Mesothelial cell of epicardium (in vitro differentiated cells): ENCODE measurements at places on chromosomes 3 and 15.

GRCh38 chr3:30750967-30751366, 143.5 kb downstream of the GADL1 start:
- no peaks in the 10 kb centered on the region for H3K36me3 ChIP-seq
- no peaks in the 10 kb centered on the region for H3K27me3 ChIP-seq
- peaks cover 34% of the 10 kb centered on the region for H3K4me1 ChIP-seq
- DNase-seq, result no peak
- no peak overlapping the region for H3K4me3 ChIP-seq

DNA sequence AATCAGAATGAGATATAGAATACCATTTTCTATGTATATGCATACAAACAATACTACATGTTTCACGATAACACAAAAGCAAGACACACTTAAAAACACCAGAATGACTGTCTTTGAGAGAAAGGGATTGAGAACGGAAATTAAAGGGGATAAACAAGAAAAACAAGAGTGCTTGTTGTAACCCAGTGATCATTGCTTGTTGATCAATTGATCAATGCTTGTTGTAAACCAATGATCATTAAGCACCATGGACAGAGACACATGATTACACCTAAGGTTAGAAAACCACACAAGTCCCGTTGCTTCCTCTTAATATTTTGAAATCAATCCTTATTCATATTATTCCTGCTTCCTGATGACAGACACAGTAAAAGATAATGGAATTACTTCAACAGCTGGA, 1.1 kb upstream of the OR4F15 start:
- DNase-seq, result no peak
- H3K36me3 ChIP-seq, result no peaks in the 10 kb centered on the region
- peaks cover 48% of the 10 kb centered on the region for H3K27me3 ChIP-seq
- no peak overlapping the region for H3K27ac ChIP-seq
- H3K4me3 ChIP-seq, result no peak overlapping the region

DNA sequence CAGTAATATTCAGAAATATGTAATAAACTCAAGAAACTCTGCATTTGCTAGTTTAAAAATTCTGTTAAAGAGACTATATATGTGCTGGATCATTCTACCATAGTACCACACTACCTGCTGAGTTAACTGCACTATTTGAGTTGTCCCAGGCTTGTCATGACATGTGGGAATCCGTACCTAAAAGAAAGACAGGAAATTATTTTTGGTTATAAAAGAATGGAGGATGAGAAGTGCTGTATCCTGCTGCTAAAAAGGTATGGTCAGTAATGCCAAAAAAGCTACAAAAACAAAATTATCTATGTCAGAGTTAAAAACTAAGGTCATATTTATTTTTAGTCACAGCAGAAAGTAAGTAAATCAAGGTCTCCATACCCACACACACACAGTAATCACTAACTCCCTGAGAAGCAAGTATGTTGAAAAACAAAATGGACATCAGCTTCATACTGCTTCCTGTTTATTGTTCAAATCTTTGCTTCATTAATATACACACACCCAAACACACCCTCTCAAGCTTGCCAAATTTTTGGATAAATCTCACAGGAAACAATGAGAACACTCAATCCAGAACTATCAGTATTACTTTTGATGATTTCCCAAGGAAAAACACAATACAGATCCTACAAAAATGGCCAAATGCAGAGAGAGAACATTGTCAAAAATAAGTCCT, 33.7 kb downstream of the DENND6A start:
- no peaks in the 10 kb centered on the region for H3K4me1 ChIP-seq
- peaks cover 19% of the 10 kb centered on the region for H3K36me3 ChIP-seq
- H3K27me3 ChIP-seq, result no peaks in the 10 kb centered on the region
- H3K27ac ChIP-seq, result peak overlapping the region; percentile 4
- H3K4me3 ChIP-seq, result no peak overlapping the region

DNA sequence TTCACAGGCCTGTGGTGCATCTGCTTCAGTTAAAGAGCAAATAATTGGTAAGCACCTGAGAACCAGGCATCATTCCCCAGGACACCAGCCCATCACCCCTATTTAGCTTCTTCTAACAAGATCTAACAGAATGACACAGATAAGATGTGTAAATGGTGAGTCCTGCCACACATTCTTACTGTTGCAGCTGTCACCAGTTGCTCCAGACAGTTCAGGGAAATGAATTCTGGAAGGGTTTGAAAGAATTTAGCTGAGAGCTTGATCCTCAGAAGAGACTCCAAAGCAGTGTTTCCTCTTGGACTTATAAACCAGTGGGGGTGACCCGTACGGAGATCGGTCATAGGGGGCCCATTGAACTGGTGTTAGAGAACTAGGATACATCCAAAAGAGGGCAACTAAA, 238.0 kb downstream of the MEX3B start:
- no peaks in the 10 kb centered on the region for H3K27me3 ChIP-seq
- no peak overlapping the region for H3K4me3 ChIP-seq
- no peaks in the 10 kb centered on the region for H3K36me3 ChIP-seq
- no peaks in the 10 kb centered on the region for H3K4me1 ChIP-seq

DNA sequence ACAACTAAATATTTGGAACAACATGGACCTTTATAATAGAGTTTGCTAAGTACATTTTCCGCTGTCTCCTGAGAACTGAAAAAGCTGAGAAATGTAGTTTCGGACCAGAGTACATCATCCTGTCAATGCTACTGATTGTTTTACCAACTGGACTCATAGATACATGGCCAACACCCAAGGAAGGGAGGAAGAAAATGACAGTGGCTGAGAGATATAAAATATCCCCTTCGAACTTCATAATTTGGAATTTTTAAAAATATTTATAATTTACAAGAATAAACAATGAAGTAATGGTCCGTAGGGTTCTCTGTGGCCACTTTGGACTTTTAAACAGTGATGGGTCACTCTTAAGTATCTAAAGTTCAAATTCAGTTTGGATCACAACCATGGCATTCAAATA, 1042.7 kb downstream of the MCTP2 start:
- no peaks in the 10 kb centered on the region for H3K27me3 ChIP-seq
- H3K36me3 ChIP-seq, result peaks cover 2% of the 10 kb centered on the region
- H3K4me3 ChIP-seq, result no peak overlapping the region
- H3K4me1 ChIP-seq, result peaks cover 20% of the 10 kb centered on the region
- H3K27ac ChIP-seq, result no peak overlapping the region

DNA sequence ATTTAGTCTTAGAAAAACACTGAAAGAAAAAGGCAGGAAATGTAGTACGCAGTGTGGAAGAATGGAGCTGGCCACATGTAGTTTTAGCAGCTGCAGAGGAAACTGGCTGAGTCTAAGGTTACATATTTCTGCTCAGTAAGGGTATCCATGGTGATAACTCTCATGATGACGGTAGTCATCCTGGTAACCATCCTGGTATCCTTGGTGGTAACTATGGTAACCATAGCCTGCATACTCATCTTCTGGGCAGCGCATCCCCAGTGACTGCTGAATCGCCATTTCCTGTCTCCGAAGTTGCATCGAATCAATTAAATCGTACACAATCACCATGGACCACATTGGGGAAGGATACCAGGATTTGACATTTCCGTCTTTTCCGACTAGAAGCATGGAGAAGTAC, 35.7 kb downstream of the CCDC80 start:
- H3K27me3 ChIP-seq, result no peaks in the 10 kb centered on the region
- H3K27ac ChIP-seq, result no peak overlapping the region
- H3K36me3 ChIP-seq, result peaks cover 26% of the 10 kb centered on the region
- peaks cover 11% of the 10 kb centered on the region for H3K4me1 ChIP-seq
- H3K4me3 ChIP-seq, result no peak overlapping the region

- no peaks in the 10 kb centered on the region for H3K27me3 ChIP-seq
- no peak overlapping the region for H3K4me3 ChIP-seq
These were observed 89.3 kb downstream of the ST6GAL1 start for GRCh38 chr3:187019542-187020072.

DNA sequence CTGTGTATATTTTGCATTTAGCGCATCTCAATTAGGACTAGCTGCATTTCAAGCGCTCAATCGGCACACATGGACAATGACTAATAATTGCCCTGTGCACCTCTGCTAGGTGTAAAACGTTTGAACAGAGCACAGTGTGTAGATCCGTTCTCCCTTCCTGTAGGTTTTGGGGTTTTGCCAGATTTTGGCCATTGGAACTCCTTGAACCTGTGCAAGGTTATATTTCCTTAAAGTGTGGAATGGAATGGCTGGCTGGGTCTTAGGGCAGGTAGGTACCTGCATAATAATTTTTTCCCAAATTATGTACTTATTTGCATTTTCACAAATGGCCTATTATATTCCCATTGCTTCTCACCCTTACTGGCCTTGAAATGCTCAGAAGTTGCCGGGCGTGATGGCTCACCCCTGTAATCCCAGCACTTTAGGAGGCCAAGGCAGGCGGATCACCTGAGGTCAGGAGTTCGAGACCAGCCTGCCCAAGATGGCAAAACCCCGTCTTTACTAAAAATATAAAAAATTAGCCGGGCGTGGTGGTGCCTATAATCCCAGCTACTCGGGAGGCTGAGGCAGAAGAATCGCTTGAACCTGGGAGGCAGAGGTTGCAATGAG, 777 bp downstream of the RNU5B-1 start:
- no peaks in the 10 kb centered on the region for H3K27me3 ChIP-seq
- H3K36me3 ChIP-seq, result no peaks in the 10 kb centered on the region
- DNase-seq, result no peak
- peaks cover 22% of the 10 kb centered on the region for H3K4me1 ChIP-seq

- H3K36me3 ChIP-seq, result peaks cover 4% of the 10 kb centered on the region
- H3K4me1 ChIP-seq, result peaks cover 5% of the 10 kb centered on the region
- no peaks in the 10 kb centered on the region for H3K27me3 ChIP-seq
- DNase-seq, result no peak
- no peak overlapping the region for H3K27ac ChIP-seq
These were observed 6.8 kb upstream of the CHST14 start for GRCh38 chr15:40463886-40464545.

DNA sequence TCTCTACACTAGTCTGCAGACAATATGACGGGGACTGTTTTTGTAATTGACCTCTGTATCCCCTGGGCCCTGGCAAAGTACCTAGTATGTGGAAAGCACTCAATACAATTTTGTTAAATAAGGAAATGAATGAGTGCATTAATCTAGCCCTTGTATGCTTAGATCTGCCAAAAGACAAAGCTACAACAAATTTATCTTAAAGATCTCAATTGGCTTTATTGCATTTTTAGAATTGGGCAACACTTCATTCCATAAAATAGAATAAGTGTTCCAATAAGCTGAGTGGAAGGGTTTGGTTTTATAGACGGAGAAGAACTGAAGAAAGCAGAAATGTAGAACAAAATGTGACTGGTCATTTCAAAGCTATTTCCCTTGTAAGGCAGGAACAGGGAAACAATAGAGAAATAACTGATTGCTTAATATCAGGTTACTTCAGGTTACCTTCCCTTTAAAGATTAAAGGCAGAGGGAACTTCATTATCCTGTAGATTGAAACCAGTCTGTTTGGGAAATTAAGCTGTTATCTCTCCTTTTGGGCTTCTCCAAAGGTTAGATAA, 108.3 kb upstream of the MME start:
- H3K4me3 ChIP-seq, result no peak overlapping the region
- H3K4me1 ChIP-seq, result peaks cover 30% of the 10 kb centered on the region
- DNase-seq, result no peak
- no peaks in the 10 kb centered on the region for H3K27me3 ChIP-seq
- no peak overlapping the region for H3K27ac ChIP-seq
- no peaks in the 10 kb centered on the region for H3K36me3 ChIP-seq

GRCh38 chr3:112804021-112804420, 42.6 kb downstream of the CD200R1L start:
- H3K4me3 ChIP-seq, result no peak overlapping the region
- H3K4me1 ChIP-seq, result peaks cover 35% of the 10 kb centered on the region
- no peak for DNase-seq
- H3K27me3 ChIP-seq, result no peaks in the 10 kb centered on the region

DNA sequence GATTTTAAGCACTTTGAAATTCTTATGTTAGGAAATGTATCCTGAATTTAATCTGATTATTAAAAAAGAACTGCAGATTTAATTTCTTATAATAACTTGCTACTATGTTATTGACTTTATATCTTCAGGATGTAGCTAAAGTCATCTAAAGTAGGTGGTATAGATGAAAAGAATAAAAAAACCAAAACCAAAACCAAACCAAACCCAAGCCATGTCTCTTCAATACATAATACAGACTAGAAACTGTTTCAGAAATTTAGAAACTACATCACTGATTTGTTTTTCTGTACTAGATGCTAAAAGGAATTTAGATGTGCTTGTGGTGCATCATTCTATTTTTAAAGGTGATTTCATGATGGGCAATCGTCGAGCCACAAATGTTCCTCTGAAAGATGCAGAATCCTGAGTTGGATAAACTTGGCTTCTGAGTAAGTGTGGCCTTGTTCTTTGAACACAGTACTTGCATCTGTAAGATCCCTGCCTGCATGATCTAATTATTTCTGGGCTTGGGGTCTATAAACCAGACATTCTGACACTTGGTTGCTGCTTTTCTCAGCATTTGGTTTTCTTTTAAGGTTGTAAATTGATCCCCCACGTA, 287.1 kb upstream of the SUCLG2 start:
- no peaks in the 10 kb centered on the region for H3K36me3 ChIP-seq
- H3K27me3 ChIP-seq, result no peaks in the 10 kb centered on the region
- H3K4me3 ChIP-seq, result no peak overlapping the region
- DNase-seq, result no peak

GRCh38 chr15:98858610-98859023, 149.0 kb downstream of the PGPEP1L start:
- H3K4me1 ChIP-seq, result peaks cover 77% of the 10 kb centered on the region
- H3K27me3 ChIP-seq, result no peaks in the 10 kb centered on the region
- H3K4me3 ChIP-seq, result no peak overlapping the region
- H3K27ac ChIP-seq, result peak overlapping the region; percentile 37
- DNase-seq, result no peak

- H3K27ac ChIP-seq, result peak overlapping the region; percentile 62
- peaks cover 11% of the 10 kb centered on the region for H3K4me1 ChIP-seq
- H3K36me3 ChIP-seq, result peaks cover 5% of the 10 kb centered on the region
- peaks cover 53% of the 10 kb centered on the region for H3K27me3 ChIP-seq
These were observed 31.0 kb upstream of the ADAMTS17 start for GRCh38 chr15:100372739-100373119.

DNA sequence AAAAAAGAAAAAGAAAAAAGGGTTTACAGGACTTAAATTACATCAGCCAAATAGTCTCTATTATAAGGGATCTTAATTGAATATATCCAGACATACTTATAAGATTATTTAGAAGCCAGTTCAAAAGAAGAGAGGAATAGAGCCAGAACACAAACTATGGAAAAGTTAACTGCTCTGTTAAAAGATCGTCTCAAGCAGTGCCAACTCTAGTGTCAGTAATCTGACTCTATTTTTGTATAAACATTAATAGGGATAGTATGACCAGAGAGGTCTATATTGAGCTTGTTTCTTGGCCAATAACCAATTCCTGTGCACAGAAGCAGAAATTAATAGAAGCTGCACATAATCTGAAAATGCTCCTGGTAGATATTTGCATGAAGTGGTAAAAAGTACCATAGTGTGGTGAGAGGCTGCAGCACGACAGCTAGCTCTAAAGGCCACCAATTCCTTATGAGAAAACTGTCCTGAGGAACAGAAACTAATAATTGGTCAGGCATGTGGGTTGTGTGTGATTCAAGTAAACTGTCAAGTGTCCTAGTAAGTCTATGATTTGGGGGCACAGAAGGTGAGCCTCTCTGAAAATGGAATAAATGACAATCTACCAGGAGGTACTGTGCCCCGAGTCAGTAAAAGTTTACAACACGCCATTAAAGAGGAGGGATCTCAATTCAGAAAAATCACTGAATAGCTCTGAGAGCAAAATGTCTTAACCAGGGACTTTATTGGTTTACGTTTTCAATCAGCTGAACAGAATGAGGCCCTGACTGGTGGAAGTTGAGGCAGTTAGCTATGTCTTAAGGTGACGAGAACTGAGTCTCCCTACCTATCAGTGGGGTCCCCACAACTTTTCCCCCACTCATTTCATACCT, 51.5 kb upstream of the NANOGP8 start:
- peaks cover 10% of the 10 kb centered on the region for H3K36me3 ChIP-seq
- no peak overlapping the region for H3K4me3 ChIP-seq
- peaks cover 40% of the 10 kb centered on the region for H3K4me1 ChIP-seq
- no peak for DNase-seq
- H3K27me3 ChIP-seq, result no peaks in the 10 kb centered on the region
- peak overlapping the region; percentile 69 for H3K27ac ChIP-seq
